GOT3 (cell line): ENCODE measurements at places on chromosomes 3 and 15.

DNA sequence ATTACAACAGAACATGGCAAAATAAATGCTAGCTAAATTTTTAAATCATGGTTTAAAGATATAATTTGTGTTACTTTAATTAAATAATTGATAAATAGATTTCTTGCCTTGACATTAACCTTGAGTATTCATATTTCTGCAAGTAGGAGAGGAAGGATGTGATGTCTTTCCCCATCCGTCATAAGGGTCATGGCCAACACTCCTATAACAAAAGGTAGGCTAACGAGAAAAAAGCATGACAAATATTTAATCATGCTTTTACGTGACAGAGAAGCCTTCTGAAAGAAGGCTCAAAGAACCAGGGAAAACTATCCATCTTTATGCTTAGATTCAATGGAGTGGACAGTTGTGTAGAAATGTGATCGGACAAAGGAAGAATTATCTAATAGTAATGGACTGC lies 135.2 kb downstream of the SERPINI1 start:
- no peak for DNase-seq

GRCh38 chr15:76684002-76684401 lies 221.1 kb downstream of the SCAPER start:
- DNase-seq = no peak

GRCh38 chr3:161781381-161781780 lies 284.8 kb downstream of the OTOL1 start:
- no peak for DNase-seq

DNA sequence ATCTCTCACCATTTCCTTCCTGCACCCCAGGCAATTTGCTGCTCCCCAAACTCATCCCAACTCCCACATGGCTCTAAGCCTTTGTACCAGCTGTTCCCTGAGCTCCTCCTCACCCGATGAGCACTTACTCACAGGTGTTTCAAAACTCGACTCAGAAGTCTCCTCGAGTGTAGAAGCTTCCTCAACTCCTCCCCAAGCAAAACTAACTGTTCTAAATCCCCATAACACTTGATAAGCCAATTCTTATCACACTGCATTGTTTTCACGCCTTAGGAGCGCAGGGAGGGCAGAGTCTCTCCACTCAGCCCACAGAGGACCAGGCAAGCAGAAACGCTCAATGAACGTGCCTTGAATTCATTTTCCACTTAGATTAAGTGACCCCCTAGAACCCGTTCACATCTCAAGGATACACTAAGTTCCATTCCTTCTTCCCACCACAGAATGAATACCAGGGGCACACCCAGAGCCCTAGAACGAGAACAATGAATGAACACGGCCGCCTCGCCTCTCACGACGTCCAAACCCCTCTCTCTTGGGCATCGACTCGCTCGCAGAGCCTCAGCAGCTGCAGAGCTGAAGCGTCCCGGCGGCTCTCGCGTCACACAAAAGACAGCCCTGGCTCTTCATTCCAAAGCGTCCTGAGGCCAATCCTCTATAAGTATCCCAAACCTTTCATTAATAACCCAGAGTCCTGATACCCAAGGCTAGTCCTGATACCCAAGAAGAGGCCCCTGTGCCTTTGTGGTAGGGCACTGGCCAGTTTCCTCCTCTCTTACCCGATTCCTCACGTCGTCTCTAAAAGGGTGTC lies 1.1 kb downstream of the RAF1 start:
- no peak for DNase-seq

- DNase-seq = no peak
Observed at GRCh38 chr15:82624008-82624407, 23.2 kb downstream of the CPEB1 start.

DNA sequence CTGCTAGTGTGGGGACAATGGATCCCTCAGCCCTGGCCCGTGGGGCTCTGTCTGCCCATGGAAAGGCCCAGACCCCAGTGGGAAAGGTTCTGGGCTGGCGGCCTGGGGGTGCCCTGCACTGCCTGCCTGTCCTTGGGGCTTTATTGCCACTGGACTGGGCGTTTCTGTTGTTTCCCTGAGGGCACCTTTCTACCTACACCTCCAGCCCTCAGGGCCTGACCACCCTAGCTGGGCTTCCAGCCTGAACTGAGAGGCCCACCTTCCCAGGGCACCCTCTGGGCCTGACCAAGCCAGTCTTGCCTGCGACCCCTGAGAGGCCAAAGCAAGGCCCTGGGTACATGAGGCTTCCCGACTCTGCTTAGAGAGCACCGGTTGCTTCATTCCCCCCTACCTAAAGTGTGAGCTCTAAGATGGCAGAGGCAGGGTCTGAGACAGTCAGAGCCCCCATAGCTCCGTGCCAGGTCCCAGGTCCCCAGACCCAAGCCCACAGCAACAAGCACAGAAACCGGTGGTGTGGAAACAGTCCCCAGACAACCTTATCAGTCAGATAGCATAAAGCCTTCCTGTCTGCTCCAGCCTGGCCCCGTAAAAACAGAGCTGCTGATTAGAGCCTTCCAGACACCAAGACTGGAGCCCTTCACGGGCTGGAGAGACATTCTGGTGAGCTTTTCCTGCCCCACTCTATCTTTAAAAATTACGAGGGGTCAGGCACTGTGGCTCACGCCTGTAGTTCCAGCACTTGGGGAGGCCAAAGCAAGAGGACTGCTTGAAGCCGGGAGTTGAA lies 102.8 kb downstream of the CHSY1 start:
- DNase-seq = no peak

GRCh38 chr3:57956119-57956832 lies 51.9 kb upstream of the FLNB start:
- no peak for DNase-seq

DNA sequence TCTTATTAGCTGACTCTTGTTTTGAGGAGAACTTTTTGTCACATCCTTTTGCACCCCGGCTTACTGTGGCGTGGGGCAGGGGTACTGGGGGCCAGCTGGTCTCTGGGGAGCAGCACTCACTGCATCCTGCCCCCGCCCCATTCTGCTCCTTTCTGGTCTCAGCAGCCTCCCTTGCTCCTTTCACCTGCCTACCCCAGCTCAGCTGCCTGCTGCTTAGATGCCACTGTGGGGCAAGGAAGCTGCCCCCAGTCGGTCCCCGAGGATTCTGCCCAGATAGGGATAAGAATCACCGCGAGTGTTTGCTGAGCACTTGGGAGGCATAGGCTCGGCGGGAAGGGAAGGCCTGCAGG lies 32.0 kb downstream of the APBA2 start:
- DNase-seq = no peak

GRCh38 chr3:87495938-87496337 lies 219.6 kb upstream of the POU1F1 start:
- no peak for DNase-seq

- DNase-seq = no peak
Observed at GRCh38 chr15:70569091-70569713, 194.2 kb downstream of the UACA start.

DNA sequence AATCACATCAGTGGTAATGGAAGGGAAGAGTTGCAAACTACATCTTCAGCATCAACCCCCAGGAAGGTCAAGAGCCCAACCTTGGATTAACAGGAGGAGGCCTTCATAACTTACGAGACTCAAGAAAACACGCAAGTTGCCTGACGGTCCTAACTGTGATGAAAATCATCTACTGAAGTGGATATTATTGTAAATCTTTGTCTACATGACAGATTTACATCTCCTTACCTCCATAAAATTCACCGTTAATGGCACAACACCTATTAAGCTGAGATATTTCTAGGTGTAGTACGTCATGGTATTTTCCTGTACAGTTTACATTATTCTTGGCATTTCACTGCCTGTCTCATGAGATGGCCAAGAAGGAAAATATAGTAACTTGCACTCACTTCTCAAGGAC lies 332.0 kb downstream of the NSUN3 start:
- DNase-seq = no peak

GRCh38 chr15:70578196-70578595 lies 185.2 kb downstream of the UACA start:
- no peak for DNase-seq

DNA sequence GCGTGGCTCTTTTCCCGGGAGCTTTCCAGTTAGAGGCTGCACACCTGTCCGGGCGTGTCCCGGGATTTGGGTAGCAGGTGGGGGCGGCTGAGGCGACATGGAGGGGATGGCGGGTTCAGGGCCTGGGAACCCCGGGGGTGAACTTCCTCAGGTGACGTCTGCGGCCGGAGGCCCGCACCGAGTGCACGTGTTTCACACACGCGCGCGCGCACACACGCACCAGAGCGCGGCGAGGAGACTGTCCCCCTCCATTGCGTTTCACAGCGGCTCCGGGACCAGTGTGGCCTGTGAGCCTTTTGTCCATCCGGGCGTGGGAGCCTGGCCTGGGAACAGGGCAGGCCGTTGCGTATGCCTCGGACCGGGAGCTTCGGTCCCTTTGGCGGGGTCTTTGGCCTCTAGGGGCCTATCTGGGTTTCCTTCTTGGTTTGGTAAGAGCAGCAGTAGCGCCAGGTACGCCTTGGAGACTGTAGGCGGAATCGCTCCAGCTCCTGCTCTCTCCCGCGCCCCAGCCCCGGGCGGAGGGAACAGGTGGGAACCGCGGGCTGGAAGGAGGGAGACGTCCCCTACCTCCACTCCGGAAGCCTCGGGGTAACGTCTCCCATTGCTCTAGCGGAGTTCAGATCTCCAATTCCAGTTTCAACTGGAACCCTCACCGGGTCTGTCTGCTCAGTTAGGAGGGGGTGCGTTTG lies 220.0 kb downstream of the MEIS2 start:
- DNase-seq = no peak

DNA sequence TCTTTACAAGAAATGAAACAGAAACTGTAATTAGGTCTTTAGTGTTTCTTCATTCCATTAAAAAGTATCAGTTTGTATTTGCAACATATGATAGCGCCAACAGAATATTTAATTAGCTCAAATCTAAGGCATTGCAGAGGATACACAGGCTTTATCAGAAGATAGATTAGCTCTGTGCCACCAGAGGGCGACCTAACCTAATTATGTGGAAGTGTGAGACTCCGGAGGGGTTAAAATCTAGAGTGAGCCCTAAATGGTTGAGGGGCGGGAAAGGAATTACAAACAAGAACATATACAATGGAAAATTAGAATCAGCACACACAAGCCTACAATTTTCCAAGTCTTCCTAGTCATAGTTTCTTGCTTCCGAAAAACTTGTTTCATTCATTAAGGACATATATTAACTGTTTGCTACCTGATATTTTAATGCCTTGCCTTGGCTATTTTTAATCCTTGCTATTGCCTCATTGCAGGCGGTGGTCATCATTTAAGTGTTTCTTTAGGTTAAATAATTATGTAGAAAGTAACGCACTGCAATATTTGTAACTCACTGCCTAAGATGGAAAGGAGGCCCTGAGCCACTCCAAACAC lies 18.0 kb upstream of the RYR3 start:
- DNase-seq = no peak

GRCh38 chr15:32869776-32870175 lies 152.0 kb downstream of the GREM1 start:
- DNase-seq = no peak

- no peak for DNase-seq
Observed at GRCh38 chr3:126936853-126937425, 46.0 kb upstream of the PLXNA1 start.

GRCh38 chr15:68232937-68233336 lies 3.4 kb upstream of the CLN6 start:
- no peak for DNase-seq

DNA sequence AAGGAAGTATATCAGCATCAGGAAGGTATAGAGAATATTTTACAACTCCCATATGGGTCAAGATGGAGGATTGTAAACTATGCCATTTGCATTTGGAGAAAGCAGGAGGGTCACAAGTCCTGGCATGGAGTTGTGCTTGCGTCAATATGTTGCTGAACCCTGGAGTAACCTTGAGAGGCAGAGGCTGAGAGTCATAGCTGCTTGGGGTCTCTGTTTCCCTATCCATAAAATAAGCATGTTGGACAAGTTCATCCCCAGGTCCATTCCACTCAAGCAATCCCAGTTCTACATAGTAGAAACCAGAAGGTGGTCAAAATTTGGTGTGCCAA lies 273.6 kb downstream of the MECOM start:
- DNase-seq = no peak

- DNase-seq = no peak
Observed at GRCh38 chr3:156964577-156964976, 138.4 kb downstream of the LEKR1 start.

DNA sequence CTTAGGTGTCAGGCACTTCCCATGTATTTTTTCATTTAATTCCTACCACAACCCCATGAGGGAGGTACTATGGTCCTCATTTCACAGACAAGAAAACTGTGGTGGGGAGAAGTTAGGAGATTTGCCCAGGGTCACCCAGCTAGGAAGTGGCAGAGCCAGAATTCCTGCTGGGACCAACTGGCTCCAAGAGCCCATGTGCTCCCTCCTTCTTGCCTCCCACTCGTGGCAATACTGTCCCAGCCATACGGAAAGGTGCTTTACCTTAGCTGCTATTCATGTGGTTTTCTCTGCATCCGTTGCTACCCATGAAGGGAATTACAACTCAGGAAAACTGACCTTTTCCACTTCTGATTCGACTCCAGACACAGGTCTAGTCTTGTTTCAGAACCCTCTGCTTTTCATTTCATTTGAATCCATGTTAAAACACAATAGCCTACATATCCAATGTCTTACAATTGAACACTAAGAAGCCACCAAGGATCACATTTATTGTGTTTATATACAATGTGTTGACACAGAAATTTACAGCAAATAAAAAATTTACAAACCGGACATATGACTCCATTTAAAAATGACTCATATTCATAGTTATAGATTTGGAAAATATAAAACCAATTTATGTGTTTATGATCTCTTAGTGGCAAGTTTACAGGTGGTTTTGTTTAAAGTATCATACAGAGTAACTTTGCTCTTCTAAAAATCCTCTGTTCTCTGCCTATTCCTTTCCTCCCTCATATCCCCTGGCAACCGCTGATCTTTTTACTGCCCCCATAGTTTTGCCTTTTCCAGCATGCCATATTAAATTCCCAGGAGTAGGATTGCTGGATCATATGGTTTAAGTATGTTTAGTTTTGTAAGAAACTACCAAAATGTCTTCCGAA lies 58.8 kb downstream of the BTD start:
- DNase-seq = no peak

GRCh38 chr15:51193526-51193925 lies 98.8 kb upstream of the TNFAIP8L3 start:
- DNase-seq = no peak

DNA sequence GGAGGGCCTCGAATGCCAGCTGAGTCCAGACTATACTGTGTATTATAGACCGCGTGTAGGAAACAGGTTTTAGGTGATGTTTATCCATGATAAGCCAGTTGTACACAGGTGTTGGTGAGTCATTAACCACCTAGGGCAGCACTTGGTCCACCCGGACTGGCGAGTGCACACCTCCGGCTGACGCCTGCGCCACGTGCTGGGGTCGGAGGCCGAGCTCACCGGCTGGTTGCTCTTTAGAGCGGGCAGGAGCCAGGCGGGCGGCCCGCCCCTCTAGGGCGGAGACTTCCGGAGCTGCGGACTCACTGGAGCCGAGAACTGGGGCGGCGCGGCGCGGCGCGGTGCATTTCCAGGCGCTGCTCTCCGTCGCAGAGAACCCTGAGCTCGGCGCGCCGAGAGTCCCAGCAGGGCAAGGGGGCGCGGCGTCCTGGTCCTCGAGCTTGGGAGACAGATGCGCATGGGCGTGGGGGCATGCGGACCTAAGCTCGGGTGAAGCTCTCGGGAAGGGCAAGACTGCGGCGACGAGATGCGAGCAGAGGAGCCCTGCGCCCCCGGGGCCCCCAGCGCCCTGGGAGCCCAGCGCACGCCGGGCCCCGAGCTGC lies at the start of gene ESYT3:
Gene ESYT3 (plus strand): TSS at position 341 of the 599 bp plus-strand sequence. CDS start 183 bp downstream, at position 524.
- no peak for DNase-seq

GRCh38 chr3:121747976-121748375 lies 1.6 kb downstream of the GOLGB1 start:
- no peak for DNase-seq

GRCh38 chr15:71782422-71783165 lies 27.8 kb upstream of the NR2E3 start:
- no peak for DNase-seq
